ENCODE measurements at places on chromosomes 7 and 10.

- DNase-seq, result no peak
Measured at GRCh38 chr10:62990126-62990525, 143.0 kb upstream of the NRBF2 start.

- DNase-seq, result no peak
Measured at GRCh38 chr7:67821116-67821515, 824.5 kb downstream of the TYW1 start.

GRCh38 chr7:151615058-151615457 lies 95.4 kb upstream of the RHEB start:
- DNase-seq, result no peak

DNA sequence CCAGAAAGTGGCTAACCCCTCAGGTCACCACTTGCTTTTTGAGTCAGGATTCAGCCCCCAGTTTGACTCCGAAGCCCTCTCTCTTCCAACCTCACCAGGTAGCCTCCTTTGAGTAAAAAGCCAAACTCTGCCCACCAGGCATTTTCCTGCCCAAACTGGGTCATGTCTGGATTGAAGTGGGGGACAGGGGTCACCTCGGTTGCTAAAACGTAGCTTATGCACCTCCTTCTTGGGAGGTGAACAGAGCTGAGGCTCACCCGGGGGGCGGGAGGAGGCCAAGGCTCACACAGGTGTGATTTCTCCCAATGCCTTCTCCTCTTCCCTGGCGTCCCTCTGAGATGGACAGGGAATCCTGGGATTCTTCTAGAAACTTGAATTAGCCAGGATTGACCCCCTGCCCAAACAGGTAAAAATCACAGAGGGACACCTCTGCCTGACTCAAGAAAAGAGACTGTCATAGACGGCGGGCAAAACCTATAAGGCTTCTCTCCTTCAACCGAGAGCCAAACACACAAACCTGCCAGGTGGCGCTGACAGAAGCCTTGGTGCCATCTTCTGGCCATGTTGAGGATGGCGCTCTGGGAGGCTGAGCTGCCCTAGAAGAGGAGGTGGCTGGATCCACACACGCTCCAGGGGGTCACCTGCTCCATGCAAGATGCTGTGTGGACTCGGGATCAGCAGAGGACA lies 51.6 kb downstream of the PRLHR start:
- no peak for DNase-seq

GRCh38 chr10:48658975-48659269 lies 25.8 kb upstream of the WDFY4 start:
- no peak for DNase-seq

- DNase-seq, result no peak
Measured at GRCh38 chr7:31492086-31492485, 21.8 kb upstream of the ITPRID1 start.

DNA sequence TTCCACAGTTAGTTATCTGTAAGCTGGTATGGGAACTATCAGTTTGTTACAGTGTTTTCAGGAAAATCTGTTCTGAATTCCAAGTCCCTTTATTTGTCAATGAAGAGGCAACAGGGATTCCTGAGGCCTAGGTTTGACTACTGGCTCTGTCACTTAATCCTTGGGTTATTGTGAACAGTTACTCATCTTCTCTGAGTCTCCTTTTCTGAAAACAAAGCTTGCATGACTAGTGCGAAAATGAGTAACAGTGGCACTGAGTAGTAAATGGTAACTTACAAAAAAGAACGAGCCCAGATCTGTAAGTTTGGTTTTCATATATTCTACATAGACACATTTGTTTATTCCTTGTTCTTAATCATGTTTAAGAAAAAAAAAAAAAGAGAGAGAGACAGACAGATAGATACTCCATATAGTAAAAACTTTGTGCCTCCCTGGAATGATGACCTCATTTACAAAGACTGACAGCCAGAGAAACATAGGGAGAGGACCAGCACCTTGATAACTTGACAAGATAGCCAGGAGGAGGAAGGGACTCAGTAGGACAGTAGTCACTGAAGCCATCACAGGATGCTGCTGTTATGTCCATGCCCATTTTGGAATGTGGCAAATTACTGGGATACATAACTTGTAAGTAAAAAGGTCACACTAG lies 1.9 kb downstream of the MRPS33 start:
- no peak for DNase-seq

GRCh38 chr10:84542522-84543490 lies 214.4 kb downstream of the CCSER2 start:
- DNase-seq, result no peak

DNA sequence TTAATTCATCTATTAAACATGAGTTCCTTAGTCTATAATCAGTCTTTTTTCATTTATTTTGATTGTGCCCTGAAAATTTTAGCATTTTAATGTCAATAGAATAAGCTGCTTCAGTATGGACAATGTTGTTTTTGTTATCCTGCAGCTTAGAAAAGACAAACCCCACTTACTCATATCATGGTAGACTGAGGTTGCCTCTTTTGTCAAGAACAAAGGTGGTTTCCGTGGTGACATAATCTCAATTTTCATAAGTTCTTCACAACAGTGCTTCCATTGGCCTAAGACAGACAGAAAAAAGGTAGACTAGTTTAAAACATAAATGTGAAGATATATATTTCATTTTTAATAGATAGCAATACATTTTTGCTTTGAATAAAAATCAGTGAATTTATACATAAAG lies 69.1 kb downstream of the RTKN2 start:
- DNase-seq, result no peak

Measured in memory B cell (primary cell).